Endothelial cell of coronary artery (primary cell): ENCODE measurements at places on chromosomes 13 and 19. TPM values are rescaled to one million over a fixed set of nuclear protein-coding genes. Genes with fewer than 3 reads are reported as not detected.

The POP4 gene
- total RNA-seq = 89.0 and 111 TPM in 2 replicates

The ADPRHL1 gene
- 0.36 and 1.3 TPM in 2 replicates for total RNA-seq

The EDNRB gene
- total RNA-seq = 0.45 and 0.47 TPM in 2 replicates

The CEACAM1 gene
- total RNA-seq = 0.38 and 0.63 TPM in 2 replicates

The GNA15 gene
- total RNA-seq = under 0.01 TPM in 1 of 2 replicates, not detected in the other

The APOC4 gene
- not detected in 2 replicates for total RNA-seq

The CARD8 gene
- total RNA-seq = 106 and 112 TPM in 2 replicates

The BEST2 gene
- not detected in 2 replicates for total RNA-seq

The PRR36 gene
- total RNA-seq = not detected in 2 replicates

The CD177 gene
- 0.09 and 0.19 TPM in 2 replicates for total RNA-seq

The ZNF211 gene
- total RNA-seq = 8.7 and 12.0 TPM in 2 replicates

The CEACAM7 gene
- total RNA-seq = not detected in 2 replicates
